ENCODE measurements at places on chromosomes 7 and 10. TPM values are rescaled to one million over a fixed set of nuclear protein-coding genes. Genes with fewer than 3 reads are reported as not detected.

DNA sequence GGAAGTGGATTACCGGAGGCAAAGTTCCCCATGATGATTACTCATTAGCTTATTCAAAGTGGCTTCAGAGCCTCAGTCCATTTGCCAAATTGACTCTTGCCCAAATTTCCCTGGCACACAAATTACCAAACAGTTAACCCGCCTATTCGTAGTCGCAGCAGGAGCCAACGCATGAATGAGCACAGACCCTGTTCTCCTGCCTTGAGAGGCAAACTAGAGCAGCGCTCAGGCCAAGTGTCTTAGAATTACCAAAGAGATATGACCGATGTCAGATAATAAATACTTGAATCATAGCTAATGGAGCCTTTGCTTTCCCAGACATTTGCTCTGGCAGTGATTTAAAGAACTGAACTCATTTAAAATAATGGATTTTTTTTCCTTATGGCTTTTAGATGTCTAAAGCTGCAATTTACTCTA lies 64.9 kb downstream of the CTTNBP2 start:
- DNase-seq = peak; percentile 92

- peak; percentile 95 for DNase-seq
Observed at GRCh38 chr10:94362360-94363250, at the start of gene NOC3L. TSS of gene NOC3L (minus strand) at chr10:94362939. CDS start at chr10:94362838, 101 bp downstream.

DNA sequence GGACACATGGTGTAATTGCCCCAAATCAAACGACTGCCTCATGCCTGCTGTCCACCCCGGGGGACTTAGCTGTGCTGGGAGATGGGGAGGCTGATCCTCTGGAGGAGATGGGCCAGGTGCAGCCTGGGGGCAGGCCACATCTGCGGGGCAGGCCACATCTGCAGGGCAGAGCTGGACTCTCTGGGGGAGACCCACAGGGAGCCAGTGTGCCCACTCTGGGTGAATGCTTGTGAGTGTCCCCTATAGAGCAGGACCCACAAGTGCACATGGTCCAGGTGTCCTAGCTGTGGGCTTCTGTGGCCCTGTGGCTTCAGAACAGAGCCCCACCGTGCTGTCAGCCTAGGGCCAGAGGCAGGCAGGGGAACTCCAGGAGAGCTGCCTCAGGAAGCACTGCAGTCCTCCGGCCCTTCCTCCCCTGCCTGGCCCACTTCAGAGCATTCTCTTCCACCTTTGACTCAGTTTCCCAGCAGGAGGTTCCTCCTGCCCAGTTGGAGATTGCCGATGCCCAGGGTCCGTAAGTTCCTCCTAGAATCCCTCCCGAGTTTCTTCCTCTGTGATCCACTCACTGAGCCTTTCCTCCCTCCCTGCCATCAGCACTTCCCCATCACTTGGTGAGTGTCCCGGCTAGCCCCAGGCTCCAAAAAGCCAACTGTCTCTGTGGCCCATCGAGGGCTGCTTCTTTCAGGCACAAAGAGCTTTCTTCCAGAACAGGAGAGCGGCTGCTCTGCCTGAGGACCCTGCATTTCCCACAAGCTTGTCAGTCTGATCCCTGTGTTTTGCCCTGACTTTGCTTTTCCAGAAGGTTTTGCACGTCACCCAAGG lies 50.3 kb downstream of the ADCYAP1R1 start:
- no peak for DNase-seq

DNA sequence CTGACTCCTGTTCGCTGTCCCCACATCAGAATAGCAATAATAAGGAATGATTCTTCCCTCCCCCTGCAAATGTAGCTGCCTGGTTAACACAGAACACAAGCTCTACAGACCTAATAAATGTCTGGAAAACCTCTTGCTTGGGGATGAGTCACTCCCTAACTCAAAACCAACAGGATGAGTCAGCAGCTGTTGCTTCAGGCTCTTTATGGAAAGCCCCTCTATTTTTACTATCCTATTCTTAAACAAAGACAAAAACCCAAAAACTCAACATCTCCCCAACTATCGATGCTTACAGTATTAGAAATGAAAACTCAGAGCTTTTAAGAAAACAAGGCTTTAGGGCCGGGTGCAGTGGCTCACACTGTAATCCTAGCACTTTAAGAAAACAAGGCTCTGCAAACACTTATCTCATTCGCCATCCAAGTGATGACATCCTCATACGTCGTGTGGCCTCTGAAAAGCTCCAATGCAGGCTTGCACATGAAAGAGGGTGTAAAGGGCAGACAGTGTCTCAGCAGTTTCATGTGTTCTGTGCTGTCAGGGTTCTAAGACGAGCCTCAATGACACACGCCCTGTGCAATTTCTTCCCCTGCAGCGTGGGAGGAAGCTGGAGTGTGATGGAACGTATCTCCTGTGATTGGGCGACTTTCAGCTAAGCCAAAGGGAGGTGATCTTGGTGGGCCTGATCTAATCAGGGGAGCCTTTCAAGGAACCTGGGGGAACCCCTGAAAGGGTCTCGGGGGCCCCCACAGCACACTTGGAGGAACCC lies 70.1 kb downstream of the AMZ1 start:
- DNase-seq = peak; percentile 96

The AEBP1 gene
- not detected for total RNA-seq

DNA sequence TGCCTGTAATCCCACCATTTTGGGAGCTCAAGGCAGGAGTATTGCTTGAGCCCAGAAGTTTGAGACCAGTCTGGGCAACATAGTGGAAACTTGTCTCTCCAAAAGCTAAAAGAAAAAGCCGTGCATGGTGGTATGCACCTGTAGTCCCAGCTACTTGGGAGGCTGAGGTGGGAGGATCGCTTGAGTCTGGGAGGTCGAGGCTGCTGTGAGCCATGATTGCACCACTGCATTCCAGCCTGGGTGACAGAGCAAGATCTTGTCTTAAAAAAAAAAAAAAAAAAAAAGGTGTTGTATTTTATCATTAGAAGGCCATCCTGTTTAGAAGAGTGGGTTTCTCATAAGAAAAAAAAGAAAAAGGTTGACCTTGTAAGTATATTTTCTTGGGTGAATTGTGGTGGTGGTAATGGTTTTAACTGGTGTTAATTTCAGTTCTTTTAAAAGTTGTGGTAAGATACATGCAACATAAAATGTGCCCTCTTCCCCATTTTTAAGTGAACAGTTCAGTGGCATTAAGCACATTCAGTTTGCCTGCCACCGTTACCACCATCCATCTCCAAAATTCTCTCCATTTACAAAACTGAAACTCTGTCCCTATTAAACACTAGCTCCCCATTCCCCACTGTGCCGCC lies 34.7 kb downstream of the GRIFIN start:
- DNase-seq = no peak

DNA sequence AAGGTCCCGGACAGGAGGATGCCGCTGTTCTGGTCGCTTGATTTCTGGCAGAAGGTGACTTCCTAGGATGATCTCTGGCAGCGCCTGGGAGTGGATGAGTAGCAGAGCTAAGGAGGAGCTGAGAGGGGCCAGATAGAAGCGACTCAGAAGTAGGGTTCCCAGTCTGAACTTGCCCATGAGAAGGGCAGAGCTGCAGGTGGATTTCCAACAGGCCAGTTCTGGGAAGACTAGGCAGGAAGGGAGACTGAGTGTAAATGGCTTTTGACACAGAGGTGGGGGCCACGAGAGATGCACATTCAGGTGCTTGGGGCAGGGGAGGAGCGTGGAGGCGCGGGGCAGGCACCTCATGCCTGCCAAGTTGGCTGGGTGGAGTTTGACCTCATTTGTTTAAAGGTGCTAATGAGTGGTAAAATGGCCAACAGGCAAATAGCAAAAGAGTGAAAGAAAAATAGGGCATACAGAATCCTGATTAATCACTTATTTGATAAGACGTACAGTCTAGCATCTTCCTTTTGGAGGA lies 58.8 kb downstream of the SHH start:
- no peak for DNase-seq

The SPDYE1 gene
- total RNA-seq = not detected

The FAM25G gene
- total RNA-seq = not detected

DNA sequence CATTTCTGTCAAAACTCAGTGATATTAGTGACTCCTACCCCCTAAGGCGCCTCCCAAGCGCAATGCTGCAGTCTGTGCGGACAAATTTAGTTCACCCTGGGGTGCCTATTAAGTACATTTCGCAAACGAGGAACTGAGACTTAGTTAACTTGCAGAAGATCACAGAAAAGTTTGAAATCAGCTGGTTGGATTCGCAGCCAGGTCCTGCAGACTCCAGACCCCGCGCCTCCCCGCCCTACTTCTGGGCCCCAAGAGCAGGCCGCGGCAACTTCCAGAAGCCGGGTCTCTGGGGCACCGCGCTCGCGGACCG lies 588 bp downstream of the CYREN start:
- no peak for DNase-seq

DNA sequence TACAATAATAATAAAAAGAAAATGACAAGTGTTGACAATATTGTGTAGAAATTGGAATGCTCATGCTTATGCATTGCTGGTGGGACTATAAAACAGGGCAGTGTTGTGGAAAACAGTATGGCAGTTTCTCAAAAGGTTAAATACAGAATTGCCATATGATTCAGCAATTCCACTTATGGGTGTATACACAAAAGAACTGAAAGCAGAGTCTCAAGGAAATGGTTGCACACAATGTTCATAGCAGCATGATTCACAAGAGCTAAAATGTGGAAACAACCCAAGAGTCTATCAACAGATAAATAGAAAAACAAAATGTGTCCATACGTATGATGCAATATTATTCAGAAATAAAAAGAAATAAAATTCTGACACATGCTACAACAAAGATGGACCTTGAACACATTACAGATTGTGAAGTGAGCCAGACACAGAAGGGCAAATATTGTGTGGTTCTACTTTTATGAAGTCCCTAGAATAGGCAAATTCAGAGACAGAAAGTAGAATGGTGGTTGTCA lies 64.8 kb upstream of the GRM8 start:
- no peak for DNase-seq

GRCh38 chr7:88306590-88307048 lies at the start of gene STEAP4:
TSS of gene STEAP4 (minus strand) at chr7:88306894. CDS start at chr7:88284269, 22,625 bp downstream.
- DNase-seq = peak; percentile 9

GRCh38 chr10:72253578-72253977 lies 20.1 kb upstream of the DDIT4 start:
- no peak for DNase-seq

- no peak for DNase-seq
Observed at GRCh38 chr10:79136236-79137005, 67.7 kb downstream of the ZMIZ1 start.

The SDHAF3 gene
- 22.6 TPM for total RNA-seq

DNA sequence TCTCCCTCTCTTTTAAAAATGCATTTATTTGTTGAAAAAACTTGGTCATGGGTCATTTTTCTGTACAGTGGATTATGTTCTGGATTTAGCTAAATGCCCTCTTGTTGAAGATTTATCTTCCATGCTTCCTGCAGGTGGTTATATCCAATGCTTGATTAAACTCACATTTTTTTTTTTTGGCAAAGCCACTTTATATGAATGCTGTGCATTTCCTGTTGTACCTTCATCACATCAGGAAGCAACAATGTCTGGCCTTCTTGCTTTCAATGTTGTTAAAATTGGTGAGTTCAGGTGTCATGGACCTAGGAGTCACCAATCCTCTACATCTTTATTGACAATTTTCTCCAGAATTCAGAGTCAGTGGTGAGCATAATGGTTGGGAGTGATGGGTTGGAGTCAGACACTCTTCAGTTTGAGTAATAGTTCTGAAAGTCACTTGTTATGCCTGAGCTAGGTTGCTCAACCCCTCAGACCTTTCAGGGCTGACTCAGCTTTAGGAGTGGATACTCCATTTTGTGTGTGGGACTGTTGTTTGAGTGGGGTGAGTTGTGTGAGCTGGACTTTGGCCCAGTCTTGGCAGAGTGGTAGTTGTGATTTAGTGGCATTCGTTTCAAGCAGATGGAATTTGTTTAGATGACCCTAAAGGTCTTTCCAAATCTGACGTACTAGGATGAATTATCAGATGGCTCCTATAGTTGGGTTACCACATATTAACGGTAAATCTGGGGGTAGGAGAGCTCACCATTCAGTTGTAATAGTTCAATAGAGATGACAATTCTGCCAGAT lies 213.5 kb upstream of the ZNF32 start:
- peak; percentile 52 for DNase-seq

The PRKCQ gene
- total RNA-seq = 7.1 TPM

DNA sequence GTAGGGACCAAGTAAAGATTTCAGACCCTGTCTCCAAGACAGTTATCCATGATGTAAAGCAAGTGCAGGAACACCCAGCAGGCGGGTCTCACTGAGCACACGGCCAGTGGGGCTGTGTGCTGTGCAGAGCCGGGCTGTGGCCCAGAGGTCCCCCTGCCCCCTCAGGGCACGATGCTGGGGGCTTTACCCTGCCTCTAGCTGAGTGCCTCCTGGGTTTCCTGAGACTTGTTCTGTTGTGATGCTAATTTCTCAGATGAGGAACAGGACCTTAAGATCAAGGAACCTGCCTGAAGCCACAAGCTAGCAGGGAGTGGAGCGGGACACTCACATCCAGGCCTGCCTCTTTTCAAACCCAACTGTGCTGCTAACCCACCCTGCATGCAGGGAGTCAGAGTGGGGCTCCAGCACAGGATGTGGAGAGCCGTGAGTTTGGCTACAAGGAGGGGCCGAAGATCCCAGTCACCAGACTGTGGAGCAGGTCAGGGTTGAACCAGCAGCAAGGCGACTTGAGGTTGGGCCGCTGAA lies 76.1 kb upstream of the LYZL2 start:
- DNase-seq = no peak

DNA sequence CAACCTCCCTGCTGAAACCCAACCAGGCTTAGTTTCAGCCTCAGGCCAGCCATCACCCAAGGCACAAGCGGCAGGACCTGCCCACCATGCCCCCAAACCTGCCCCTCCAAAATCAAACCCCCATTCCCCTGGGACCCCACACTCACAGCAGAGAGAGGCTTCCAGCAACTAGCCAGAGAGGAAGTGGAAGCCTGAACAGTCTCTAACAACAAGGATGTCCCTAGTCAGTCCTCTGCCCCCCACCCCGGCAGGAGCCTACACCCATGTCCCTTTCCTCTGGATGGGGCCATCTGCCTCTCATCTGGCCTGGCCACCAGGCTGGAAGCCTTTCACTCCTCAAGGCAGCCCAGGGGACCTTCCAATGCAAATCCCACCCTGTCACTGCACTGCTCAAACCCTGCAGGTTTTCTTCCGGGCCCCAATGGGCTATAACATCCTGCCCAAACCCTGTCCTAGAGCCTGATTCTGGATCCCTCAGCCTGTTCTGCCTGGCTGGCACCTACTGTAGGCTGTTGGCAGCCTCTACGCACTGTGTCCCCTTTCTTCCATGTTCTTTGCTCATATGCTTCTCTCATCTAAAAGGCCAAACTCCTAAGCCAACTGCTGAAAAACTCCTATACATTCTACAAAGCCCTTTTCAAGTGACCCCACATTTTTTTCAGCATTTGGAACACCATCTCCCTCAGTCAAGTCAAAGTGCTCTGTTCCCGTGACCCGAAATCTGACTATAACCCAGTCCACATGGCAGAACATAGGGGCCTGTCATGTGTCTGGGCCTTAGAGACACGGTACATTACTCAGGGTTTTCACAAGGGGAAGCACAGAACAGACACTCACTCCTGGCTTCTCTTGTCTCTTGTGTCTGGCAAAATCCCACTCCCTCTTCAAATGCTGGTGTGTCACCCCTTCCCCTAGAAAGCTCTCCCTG lies 253.3 kb downstream of the TNS3 start:
- no peak for DNase-seq

GRCh38 chr7:119935418-119936025 lies 337.5 kb upstream of the KCND2 start:
- peak; percentile 20 for DNase-seq

- peak; percentile 39 for DNase-seq
Observed at GRCh38 chr7:32036557-32036956, 33.6 kb downstream of the PDE1C start.

- DNase-seq = no peak
Observed at GRCh38 chr7:30166155-30166840, 31.5 kb downstream of the MTURN start.
